Foreskin fibroblast (primary cell): ENCODE measurements at places on chromosomes 3 and 15.

GRCh38 chr3:86984271-86984670, 6.7 kb downstream of the VGLL3 start:
- DNase-seq, result peak; percentile 60

DNA sequence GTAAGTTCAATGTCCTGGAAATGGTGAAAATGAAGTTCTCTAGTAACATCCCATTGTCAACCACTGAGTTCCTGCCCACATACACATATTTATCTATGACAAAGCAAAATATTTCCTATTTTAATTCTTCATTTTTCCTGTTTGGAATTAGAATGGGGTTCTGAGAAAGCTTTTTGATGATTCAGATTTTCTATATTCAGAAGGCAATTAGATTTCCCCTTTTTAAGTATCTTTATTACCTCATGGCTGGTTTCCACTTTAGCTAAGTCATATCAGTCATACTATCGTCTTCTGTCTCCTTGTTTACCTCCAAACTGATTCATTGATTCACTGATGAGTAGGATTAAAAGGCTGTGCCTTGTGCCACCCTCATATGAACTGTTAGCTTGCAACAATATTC, 17.9 kb downstream of the ETFA start:
- DNase-seq, result no peak

DNA sequence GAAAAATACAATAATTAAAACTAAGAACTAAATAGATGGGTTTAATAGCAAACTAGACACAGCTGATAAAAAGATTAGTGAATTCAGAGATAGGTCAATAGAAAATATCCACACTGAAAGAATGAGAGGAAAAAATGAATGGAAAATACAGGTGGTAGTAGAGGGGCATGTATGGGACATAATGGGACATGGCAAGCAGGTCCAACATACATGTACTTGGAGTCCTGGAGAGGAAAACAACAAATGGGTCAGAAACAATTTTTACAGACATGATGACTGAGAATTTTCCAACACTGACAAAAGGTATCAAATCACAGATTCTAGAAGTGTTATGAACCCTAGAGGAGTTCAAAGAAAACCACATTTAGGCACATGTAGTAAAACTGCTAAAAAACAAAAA, 68.4 kb downstream of the MTHFS start:
- no peak for DNase-seq

DNA sequence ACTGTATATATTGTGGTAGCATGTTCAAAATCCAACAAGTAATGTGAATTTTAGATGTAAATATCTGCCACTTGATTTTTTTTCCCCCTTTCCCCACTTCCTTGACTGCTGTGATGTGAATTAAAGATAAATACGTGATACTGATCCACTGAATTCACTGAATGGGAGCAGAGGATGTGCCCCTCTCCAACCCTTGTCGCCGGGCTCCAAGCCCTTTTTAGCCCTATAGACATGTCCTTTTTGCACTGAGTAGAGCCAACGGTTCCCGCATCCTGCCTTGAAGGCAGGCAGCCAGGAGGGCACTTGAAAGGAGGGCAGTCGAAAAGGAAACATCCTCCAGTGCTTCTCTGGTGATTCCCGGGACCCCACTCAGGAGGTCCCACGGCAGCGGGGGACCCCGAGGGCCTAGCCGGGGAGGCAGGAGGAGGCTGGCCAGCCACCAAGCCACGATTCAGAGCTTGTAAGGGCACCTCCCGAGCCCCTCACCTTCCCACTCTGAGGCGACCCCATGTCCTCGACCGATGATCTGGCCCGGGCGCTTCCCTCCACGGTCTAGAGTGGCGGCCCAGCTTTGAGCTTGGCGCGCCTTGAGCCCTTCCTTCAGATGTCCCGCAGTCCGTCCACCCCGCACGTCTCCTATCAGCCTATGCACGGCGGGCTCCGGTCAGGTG, 901 bp upstream of the MANF start:
- DNase-seq, result peak; percentile 48

GRCh38 chr3:14852058-14852594, 33.4 kb downstream of the FGD5 start:
- DNase-seq, result no peak

DNA sequence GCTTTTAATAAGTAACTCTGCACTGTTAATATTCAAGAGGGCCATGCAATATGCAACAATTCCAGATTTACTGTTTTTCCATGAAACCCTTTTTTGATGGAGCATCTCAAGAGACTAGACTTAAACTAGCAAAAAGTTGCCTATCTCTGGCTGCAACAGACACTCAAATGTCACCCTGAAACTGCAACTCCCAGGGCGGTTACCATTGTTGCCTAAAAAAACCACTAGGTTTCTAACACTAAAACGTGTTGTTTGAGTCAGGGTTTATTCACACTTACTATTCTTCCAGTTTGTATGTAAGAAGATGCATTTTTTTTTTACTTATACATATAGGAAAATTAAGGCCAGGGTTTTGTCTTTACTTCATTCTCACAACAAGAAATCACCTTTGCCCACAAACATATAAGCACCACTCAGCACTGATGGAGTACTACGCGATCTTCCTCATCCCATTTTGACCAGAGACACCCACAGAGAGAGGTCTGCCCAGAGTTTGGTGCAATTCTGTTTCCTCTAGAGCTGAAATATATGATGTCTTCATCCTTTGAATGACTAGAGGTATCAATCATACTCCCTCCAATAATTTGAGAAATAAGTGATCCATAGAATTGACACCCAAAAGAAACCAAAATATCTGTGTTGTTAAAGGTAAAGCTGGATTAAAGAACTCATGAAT, 124.0 kb upstream of the SNTN start:
- no peak for DNase-seq

GRCh38 chr15:34039790-34040113, 748 bp upstream of the AVEN start:
- DNase-seq, result no peak

GRCh38 chr15:84913360-84913723, 28.9 kb downstream of the SLC28A1 start:
- no peak for DNase-seq

DNA sequence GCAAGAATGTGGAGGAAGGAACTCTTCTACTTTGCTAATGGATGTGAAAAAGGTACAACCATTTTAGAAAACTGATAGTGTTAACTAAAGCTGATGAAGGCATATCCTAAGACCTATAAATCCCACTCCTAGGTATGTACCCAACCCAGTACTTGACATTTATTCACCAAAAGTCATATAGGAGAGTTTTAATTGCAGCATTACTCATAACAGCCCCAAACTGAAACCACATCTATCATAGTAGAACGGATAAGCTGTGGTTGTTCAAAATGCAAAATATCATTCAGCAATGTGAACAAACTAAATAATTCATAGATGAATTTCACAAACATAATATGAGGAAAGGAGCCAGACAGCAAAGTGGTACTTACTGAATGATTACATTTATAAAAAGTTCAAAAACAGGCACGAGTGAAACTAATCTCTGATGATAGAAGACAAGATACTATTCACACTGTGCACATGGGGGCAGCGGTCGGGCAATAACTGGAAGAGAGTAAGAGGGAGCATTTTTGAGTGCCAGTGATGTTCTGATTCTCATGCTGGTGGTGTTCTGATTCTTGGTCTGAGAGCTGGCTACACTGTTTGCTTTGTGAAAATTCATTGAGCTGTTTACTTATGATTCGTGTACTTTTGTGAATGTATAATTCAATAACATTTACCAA, 34.3 kb downstream of the GOLIM4 start:
- no peak for DNase-seq

DNA sequence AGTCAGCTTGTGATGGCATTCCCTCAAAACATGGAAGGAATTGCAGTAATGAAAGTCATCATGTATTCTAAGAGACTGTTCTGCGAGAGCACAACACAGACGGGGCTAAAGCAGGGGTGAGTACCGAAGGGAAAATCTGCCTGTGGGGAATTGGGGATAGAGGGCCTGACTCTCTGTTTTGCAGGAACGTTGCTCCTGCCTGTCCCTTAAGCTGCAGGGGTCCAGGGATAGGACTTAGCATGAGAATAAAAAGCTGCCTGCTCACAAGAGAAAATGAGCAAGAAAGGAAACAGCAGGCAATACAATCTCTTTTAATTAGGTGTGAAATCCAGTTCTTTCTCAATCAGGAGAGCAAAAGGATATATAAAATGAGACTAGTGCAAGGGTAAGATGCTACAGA, 62.2 kb downstream of the TIGIT start:
- DNase-seq, result no peak

- peak; percentile 32 for DNase-seq
These were observed 161.4 kb upstream of the LRTM1 start for GRCh38 chr3:55089211-55089610.

- peak; percentile 68 for DNase-seq
These were observed 60.5 kb upstream of the KLF13 start for GRCh38 chr15:31265871-31266711.

- no peak for DNase-seq
These were observed 238.7 kb downstream of the SV2B start for GRCh38 chr15:91338766-91339165.

- DNase-seq, result no peak
These were observed 66.7 kb upstream of the STT3B start for GRCh38 chr3:31465999-31466398.

DNA sequence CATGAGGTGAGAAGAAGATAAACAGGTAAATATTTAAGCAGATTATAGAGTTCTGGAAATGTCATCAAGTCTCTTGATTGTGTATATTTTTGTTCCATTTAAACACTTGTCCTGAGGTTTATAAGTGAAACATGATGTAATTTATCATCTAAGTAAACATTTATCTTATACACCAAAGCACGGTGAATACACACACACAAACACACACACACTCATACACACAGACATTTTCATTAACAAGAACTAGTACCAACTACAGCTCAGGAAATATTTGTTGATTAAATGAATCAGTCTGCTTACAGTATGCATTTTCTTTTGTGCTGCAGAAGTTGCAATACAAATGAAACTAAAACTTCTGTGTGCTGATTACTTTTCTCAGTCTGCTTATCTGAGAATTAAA, 357.3 kb downstream of the ZBTB20 start:
- DNase-seq, result no peak

DNA sequence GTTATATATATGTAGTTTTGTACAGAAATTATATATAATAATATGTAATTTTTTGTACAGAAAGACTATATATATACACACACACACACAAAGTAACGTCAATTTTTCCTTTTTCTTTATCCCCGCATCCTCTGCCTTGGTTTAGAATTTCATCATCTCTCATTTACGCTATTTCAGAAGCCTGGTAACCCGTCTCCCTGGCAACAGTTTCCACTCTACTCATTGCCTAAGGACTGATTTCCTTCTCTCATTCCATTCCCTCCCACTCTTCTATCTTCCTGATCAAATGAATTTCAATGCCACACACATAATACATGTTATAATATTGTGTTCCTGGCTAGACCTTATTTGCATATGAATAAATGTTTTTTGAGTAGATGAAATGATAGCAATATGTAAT, 47.8 kb upstream of the NDN start:
- DNase-seq, result no peak
